ENCODE measurements at places on chromosomes 13 and 19. TPM values are rescaled to one million over a fixed set of nuclear protein-coding genes. Genes with fewer than 3 reads are reported as not detected.

DNA sequence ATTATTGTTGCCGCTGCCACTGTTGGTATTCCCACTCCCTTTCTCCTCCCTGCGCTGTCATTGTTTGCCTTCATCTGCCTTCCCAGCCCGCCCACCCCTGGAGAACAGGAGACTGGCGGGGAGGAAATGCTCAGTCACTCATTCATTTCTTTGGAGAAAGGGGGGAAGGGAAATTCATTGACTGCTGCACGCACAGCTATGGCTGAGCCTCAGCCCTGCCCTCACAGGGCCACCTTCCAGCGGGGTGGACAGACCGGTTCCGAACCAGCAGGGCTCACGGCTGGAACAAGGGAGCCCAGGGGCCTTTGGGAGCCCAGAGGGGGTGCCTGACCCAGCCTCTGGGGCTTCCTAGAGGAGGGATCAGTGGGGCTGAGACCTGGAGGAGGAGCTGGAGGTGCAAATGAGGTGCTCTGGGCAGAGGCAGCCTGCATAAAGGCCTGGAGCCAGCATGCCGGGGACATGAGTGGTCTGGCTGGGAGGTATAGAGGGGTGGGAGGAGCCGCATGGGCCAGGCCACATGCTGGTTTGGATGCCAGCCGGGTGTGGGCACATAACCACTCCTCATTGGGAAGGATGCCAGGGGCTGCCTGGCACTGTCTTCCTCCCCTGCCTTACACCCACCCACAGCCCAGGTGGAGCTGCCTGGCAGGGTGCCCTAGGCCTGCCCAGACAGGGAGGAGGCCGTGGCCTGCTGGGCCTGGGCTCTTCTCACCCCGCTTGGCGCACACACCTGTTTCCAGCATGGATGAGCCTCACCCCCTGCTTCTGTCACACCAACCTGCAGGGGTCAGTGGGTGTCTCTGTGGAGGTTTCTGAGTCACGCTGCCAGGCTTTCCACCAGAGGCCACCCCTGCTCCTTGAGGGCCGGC is 26.8 kb downstream of the PPP5C start:
- H3K27ac ChIP-seq, result no peak overlapping the region
- DNase-seq, result no peak
- no peaks in the 10 kb centered on the region for H3K27me3 ChIP-seq
- H3K4me3 ChIP-seq, result no peak overlapping the region
- no peaks in the 10 kb centered on the region for H3K4me1 ChIP-seq
- H3K36me3 ChIP-seq, result no peaks in the 10 kb centered on the region

The IGFL2 gene
- not detected for total RNA-seq

The C19orf38 gene
- total RNA-seq, result 2.5 TPM

GRCh38 chr19:40633207-40633606 is 32.0 kb downstream of the LTBP4 start:
- no peaks in the 10 kb centered on the region for H3K36me3 ChIP-seq
- no peak overlapping the region for H3K4me3 ChIP-seq
- no peak overlapping the region for H3K27ac ChIP-seq
- peaks cover 5% of the 10 kb centered on the region for H3K4me1 ChIP-seq

DNA sequence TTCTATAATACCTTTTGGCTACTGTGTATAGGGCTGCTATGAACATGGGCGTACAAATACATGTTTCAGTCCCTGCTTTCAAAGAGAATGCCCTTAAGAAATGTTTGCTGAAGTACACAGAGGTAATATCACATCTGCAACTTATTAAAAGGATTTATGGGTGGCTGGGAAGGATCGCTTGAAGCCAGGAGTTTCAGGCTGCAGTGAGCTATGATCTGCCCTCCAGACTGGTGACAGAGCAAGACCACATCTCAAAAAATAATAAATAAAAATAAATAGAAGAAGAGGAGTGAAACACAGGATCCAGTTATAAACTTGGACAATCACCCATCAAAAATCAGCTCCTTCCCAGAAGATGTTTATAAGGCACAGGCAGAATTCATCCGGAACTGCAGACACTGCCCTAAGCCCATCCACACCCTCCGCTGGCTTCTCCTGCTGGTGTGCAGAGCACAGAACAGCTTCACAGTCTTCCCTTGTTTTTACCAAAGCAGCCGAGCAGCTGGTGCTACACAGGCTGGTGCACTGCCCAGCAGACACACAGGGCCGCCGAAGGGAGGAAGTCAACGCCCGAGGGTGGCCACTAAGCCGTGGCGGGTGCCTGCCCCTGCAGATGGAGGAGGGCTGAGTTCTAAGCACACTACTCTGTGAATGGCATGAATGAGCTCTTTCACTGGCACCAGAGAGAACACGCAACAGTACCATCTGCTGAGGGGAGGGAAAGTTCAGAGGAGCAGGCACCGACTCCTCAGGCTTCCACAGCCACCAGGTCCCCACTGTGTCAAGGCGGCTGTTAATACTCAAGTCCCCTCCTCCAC is 44.0 kb downstream of the BRD4 start:
- peak overlapping the region; percentile 71 for H3K27ac ChIP-seq
- peak overlapping the region; percentile 25 for H3K4me3 ChIP-seq
- peak; percentile 76 for DNase-seq
- H3K36me3 ChIP-seq, result no peaks in the 10 kb centered on the region

The ZNF439 gene
- total RNA-seq, result 52.3 TPM

- DNase-seq, result no peak
- no peak overlapping the region for H3K27ac ChIP-seq
- no peaks in the 10 kb centered on the region for H3K27me3 ChIP-seq
- no peak overlapping the region for H3K4me3 ChIP-seq
- no peaks in the 10 kb centered on the region for H3K4me1 ChIP-seq
Observed at GRCh38 chr13:110346661-110347067, 39.6 kb downstream of the COL4A2 start.

DNA sequence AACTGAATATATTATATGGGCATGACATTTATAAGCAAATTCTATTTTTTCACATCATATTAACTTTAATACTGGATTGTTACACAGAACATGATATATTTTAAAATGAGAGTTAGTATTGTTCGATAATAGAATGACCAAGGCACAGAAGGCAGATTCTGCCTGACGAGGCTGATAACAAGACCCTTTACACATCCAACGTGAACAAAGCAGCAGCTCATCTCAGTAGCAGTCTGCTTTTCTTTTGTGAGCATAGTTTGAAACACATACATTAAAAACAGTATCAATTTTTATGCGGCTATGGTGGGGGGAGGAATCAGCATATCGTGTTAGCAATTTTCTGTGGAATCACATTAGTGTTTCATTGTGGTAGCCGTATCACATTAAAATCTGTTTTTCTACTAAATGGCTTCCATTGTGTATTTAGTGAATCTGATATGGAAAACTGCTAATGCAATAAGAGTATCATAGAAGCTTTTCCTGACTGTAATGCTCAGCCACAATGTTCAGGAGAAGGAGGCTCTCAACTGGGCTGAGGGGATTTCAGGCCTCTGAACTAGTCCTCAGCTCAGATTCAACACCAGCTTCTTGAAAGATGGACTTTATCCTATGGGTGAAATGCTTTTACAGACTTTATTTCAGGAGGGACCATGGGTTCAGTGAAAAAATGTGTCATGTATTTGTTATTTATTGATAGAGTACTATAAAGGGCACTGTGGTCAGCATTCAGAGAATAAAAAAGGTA is 4.0 kb downstream of the SMAD9 start:
- peaks cover 5% of the 10 kb centered on the region for H3K4me1 ChIP-seq
- no peak for DNase-seq
- no peak overlapping the region for H3K4me3 ChIP-seq

GRCh38 chr19:45153339-45154063 is 7.3 kb downstream of the NKPD1 start:
- peaks cover 29% of the 10 kb centered on the region for H3K4me1 ChIP-seq
- no peak overlapping the region for H3K27ac ChIP-seq
- H3K36me3 ChIP-seq, result no peaks in the 10 kb centered on the region

The LATS2 gene
- total RNA-seq, result 2.9 TPM

- H3K4me3 ChIP-seq, result no peak overlapping the region
- no peaks in the 10 kb centered on the region for H3K27me3 ChIP-seq
- DNase-seq, result no peak
Observed at GRCh38 chr13:46622630-46623256, 69.8 kb downstream of the LRCH1 start.

DNA sequence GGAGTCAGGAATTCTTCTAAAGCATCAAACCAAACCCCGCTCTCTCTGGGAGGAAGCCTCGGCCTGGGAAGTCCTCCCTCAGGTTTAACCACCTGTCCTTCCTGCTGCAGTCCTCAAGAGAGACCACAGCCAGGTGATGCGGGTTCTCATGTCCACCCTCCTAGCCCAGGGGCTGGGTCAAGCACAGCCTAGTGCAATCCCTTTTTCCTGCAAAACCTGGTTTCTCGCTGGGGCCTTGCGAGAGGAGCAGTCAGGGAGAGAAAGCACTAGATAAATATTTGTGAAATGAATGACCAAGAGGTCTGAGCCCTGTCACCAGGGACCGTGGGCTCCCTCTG is 2.4 kb downstream of the SLC8A2 start:
- H3K27me3 ChIP-seq, result peaks cover 68% of the 10 kb centered on the region
- H3K36me3 ChIP-seq, result no peaks in the 10 kb centered on the region
- no peak overlapping the region for H3K27ac ChIP-seq
- no peak for DNase-seq
- no peak overlapping the region for H3K4me3 ChIP-seq

The FFAR3 gene
- total RNA-seq, result not detected

GRCh38 chr13:35733827-35734226 is 257.3 kb upstream of the MAB21L1 start:
- no peak overlapping the region for H3K4me3 ChIP-seq
- H3K27me3 ChIP-seq, result no peaks in the 10 kb centered on the region

The PRODH2 gene
- total RNA-seq, result not detected

The NALCN gene
- total RNA-seq, result not detected

DNA sequence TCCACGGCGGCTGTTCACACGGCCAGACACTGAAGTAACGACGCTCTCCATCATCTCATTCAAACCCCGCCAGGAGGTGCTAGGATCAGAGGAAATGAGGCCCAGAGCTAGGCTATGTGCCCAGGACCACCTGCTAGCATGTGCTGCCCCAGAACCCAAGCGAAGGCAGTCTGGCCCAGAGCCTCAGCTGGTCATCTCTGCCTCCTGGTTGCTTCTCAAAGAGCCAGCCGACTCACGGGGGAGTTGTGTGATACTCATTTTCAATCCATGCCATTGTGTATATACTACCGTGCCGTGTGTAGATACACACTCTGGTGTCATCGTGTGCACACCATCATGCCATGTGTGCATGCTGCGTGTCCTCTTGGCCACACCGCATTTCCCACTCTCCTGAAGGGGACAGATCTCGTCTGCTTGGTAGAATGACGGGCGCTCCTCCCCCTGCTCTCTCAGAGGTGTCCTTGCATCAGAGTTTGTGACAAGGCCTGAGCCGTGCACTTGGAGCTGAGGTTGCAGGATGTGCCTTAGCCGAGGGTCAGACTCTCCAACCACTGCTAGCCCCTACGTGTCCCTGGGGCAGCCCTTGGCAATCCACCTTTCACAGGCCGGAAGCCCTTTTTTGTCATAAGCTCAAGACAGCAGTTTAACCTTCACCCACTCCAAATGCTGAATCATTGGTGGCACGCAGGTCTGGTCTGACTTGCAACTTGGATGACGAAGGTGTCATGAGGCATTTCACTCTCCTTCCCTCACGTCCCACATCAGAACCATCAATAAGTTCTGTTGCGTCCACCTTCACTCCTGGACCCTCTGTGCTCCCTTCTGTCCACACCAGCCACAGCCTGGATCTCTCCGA is 130.4 kb downstream of the CRYL1 start:
- H3K4me1 ChIP-seq, result no peaks in the 10 kb centered on the region
- H3K36me3 ChIP-seq, result no peaks in the 10 kb centered on the region
- no peak for DNase-seq
- no peak overlapping the region for H3K27ac ChIP-seq

GRCh38 chr13:44506719-44507118 is 69.4 kb downstream of the TSC22D1 start:
- H3K4me3 ChIP-seq, result no peak overlapping the region
- no peak for DNase-seq
- H3K36me3 ChIP-seq, result no peaks in the 10 kb centered on the region
- no peaks in the 10 kb centered on the region for H3K27me3 ChIP-seq

The SIGLEC14 gene
- total RNA-seq, result 9.2 TPM

DNA sequence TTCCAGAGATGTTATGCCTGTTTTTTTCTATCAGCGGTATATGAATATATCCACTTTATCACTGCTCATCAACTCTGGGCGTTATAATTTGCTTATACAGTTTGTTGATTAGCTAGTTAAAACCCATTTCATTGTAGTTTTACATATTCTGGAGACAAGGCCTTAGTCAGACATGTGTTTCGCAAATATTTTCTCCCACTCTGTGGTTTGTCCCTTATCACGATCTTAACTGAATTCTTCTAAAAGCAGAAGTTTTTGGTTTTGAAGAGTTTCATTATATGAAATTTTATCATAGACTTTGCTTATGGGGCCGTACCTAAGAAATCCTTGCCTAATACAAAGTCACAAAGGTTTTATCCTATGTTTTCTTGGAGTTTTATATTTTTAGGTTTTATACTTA is 84.6 kb downstream of the FRY start:
- peaks cover 1% of the 10 kb centered on the region for H3K36me3 ChIP-seq
- H3K4me3 ChIP-seq, result no peak overlapping the region
- H3K27me3 ChIP-seq, result no peaks in the 10 kb centered on the region
- no peak for DNase-seq

DNA sequence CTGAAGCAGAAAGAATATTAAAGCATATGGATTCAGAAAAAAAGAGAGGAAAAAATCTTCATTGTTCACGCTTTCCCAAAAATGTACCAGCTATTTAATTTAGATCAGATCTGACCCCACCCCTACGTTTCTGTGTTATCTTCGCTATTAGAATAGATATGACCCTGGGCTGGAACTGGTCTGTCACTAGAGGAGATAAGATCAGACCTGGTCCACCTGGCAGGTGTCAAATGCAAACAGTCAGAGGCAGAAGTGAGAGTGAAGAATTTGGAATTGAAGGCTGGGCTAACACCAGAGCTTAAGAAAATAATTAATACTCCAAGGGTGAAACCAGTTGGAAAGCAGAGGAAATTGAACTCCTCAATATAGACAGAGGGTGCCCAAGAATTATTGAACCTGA is 30.0 kb upstream of the MBNL2 start:
- H3K4me1 ChIP-seq, result no peaks in the 10 kb centered on the region
- H3K36me3 ChIP-seq, result no peaks in the 10 kb centered on the region
- no peak overlapping the region for H3K27ac ChIP-seq
- H3K4me3 ChIP-seq, result no peak overlapping the region
- no peak for DNase-seq

The ANGPTL4 gene
- total RNA-seq, result not detected

- H3K27me3 ChIP-seq, result no peaks in the 10 kb centered on the region
- H3K27ac ChIP-seq, result no peak overlapping the region
- no peak for DNase-seq
- H3K4me1 ChIP-seq, result peaks cover 25% of the 10 kb centered on the region
- no peaks in the 10 kb centered on the region for H3K36me3 ChIP-seq
Observed at GRCh38 chr13:30346789-30347167, 39.4 kb upstream of the KATNAL1 start.

The IFNL1 gene
- total RNA-seq, result not detected
